ENCODE measurements at places on chromosomes 4 and X. TPM values are rescaled to one million over a fixed set of nuclear protein-coding genes. Genes with fewer than 3 reads are reported as not detected.
A peak's percentile ranks its signal among the peaks of the same experiment; 100 is the strongest.

- no peak overlapping the region for H3K27ac ChIP-seq
- no peaks in the 10 kb centered on the region for H3K27me3 ChIP-seq
- H3K36me3 ChIP-seq = peaks cover 6% of the 10 kb centered on the region
- H3K4me1 ChIP-seq = no peaks in the 10 kb centered on the region
These were observed 17.0 kb upstream of the AP1AR start for GRCh38 chr4:112214390-112215264.

DCAF4L1 gene
- 0.07 TPM for total RNA-seq

CORIN gene
- total RNA-seq = 0.39 TPM

CRMP1 gene
- 73.1 TPM for total RNA-seq

- H3K4me1 ChIP-seq = no peaks in the 10 kb centered on the region
- H3K4me3 ChIP-seq = no peak overlapping the region
- no peak overlapping the region for H3K27ac ChIP-seq
- H3K36me3 ChIP-seq = peaks cover 2% of the 10 kb centered on the region
- H3K27me3 ChIP-seq = no peaks in the 10 kb centered on the region
- no peak for DNase-seq
These were observed 2.2 kb downstream of the ATP8A1 start for GRCh38 chr4:42654631-42655268.

- H3K36me3 ChIP-seq = no peaks in the 10 kb centered on the region
- H3K4me1 ChIP-seq = no peaks in the 10 kb centered on the region
- no peak overlapping the region for H3K27ac ChIP-seq
- H3K27me3 ChIP-seq = no peaks in the 10 kb centered on the region
- H3K4me3 ChIP-seq = no peak overlapping the region
- DNase-seq = no peak
These were observed 39.4 kb upstream of the NDP start for GRCh38 chrX:44012484-44013096.

DNA sequence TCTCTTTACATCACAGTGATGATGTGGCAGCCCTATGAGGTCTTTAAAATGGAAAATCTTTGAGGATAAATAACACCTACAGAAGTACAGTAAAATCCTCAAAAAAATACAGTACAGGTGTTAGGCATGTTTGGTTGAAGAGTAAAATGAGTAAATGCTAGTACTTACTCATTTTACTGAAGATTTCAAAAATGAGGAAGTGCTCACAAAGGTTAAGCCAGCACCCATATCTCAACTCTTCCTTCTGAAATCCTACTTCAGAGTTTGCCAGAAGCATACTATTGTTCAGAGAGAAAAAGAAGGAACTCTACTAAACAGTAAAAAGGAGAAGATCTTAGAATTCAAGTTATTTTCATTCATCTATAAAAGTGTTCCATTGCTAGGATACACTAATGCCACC, 130.9 kb downstream of the CBR4 start:
- H3K4me1 ChIP-seq = no peaks in the 10 kb centered on the region
- H3K36me3 ChIP-seq = 0 out of 2 replicates have a peak, but pooled peaks cover 7% of the 10 kb centered on the region
- peak overlapping the region; percentile 79 for H3K4me3 ChIP-seq
- no peak for DNase-seq

GRCh38 chrX:154751203-154751668, 359 bp upstream of the GAB3 start:
- no peak for DNase-seq
- H3K4me1 ChIP-seq = no peaks in the 10 kb centered on the region
- peak overlapping the region; percentile 71 for H3K4me3 ChIP-seq
- H3K36me3 ChIP-seq = peaks cover 5% of the 10 kb centered on the region

DNA sequence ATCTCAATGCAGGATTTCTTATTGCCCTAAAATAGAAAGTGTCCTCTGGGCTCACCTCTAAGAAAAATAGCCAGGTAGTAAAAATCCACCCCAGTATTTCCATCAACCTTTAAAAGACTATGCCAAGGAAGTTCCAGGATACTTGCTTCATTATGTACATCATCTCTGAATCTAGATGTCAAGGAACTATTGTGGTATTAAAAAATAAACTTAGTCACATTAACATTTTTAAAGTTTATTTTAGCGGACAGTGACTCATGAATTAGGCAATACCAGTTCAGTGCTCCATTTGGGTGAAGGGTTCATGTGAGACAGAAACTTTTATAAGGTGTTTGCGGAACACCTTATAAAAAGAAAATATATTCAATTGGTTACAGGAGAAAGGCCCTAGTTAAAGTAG, 209.2 kb downstream of the ADAM29 start:
- H3K27ac ChIP-seq = no peak overlapping the region
- H3K36me3 ChIP-seq = no peaks in the 10 kb centered on the region
- no peaks in the 10 kb centered on the region for H3K4me1 ChIP-seq

All from H9 (cell line).